ENCODE measurements at places on chromosomes 16 and 17.
A peak's percentile ranks its signal among the peaks of the same experiment; 100 is the strongest.

- DNase-seq: no peak
Measured at GRCh38 chr17:77376795-77377709, 236.3 kb downstream of the SEC14L1 start.

DNA sequence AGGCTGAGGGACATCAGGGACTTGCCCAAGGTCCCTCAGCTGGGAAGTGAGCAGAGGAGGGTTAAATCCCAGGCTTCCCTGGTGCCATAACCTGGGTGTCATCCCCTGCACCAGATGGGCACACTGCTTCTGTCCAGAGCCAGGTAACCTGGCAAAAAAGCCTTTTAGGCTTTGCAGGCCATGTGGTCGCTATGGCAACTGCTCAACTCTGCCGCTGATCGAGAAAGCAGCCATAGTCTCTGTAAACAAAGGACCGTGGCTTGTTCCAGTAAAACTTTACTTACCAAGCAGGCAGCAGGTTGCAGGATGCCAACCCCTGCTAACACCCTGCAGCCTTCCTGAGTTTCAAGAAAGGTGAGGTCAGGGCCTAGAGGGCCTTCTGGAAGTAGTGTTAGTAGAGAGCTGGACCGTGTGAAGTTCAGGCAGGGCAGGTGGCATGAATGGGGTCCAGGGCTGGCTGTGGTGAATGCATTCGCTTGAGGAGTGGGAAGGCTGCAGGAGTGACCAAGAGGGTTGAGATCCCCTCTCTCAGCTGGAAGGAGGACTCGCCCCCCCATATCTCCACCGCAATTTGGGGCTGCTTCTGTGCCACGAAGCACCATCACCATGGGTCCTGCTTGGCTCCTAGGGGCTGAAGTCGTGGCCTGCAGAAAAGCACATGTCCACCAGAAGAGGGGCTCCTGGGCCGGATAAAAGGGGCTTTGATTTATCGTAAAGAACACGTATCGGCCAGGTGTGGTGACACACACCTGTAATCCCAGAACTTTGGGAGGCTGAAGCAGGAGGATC lies 91.3 kb downstream of the SOCS1 start:
- no peak for DNase-seq

DNA sequence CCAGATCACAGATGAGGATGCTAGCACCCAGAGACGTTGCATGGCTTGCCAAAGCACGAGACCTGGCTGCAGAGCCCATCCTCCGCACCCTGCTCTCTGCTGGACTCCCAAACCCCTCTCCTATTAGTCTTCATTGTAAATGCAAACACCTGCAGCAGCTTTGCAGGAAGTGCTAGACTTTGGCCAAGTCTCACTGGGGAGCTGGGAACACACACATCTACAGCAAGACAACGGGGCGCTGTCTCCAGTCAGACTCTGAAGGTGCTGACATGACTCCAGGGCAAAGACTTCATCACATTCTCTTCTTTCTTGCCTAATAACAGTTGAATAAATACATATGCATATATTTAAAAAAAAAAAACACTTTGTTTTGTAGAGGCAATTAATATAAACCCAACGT lies 43.8 kb downstream of the CYTH1 start:
- DNase-seq: no peak

DNA sequence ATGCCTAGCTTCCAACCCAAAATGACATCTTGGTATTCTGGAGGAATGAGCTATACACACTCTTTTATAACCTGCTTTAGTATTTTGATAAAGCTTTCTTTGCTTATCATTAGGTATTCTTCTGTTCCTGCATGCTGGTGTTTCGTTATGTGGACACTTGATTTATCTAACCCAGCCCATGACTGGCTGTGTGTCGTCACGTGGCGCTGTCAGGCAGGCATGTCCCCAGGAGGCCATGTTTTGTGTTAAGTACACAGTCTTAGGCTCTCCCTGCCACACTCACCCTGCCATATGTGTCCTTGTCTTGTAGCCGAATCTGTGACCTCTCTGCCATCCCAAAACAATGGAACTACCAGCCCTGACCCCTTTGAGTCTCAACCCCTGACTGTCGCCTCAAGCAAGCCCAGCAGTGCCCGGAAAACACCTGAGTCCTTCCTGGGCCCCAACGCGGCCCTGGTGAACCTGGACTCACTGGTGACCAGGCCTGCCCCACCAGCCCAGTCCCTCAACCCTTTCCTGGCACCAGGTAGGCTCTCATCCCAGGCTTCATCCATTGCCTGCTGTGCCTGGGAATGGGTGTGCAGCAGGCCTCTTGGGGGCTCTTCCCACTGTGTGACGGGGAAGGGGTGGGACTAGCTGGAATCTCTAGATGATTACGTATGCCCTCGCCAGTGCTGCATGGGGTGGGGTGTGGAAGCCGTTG lies 30.8 kb downstream of the B9D1 start:
- no peak for DNase-seq

DNA sequence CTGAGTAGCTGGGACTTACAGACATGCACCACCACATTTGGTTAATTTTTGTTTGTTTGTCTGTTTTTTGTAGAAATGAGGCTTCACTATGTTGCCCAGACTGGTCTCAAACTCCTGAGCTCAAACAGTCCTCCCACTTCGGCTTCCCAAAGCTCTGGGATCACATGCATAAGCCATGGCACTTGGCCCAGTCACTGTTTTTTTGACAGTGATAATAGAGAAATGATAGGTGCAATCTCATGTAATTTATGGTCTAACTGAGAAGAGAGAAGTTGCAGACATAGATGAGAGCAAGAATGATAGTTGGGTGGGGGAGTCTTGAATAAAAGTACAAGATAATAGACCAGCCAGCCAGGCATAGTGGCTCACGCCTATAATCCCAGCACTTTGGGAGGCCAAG lies 89.7 kb upstream of the TNRC6A start:
- DNase-seq: no peak

DNA sequence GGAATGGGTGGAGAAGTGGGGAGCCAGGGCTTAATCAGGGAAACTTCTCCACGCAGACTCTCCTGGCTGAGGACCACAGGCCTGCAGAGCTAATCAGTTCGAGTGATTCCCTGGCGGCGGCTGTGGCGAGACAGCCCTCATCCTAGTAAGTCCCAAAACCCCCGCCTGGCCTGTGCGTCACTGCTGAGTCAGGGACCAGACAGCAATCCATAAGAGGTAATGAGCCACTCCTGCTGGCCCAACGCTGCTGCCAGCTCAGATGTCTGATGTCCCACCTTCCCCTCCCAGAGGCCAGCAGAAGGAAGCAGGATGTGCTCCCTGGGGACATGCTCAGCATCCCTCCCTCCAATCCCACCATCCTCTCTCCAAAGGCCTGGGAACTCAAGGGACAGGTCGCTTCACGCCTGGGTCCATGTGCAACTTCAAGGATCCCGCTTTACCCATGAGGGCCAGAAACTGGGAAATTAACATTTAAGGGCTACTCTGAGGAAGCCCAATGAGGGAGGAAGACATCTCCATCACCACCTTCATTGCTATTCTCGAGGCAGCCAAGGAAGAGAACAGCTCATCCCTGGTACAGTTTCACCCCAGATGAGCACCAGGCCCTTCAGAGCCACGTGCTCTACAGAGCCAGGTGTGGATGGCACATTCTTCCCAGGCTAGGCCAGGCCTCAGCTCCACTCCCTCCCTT lies 7.9 kb downstream of the ACLY start:
- DNase-seq: no peak

DNA sequence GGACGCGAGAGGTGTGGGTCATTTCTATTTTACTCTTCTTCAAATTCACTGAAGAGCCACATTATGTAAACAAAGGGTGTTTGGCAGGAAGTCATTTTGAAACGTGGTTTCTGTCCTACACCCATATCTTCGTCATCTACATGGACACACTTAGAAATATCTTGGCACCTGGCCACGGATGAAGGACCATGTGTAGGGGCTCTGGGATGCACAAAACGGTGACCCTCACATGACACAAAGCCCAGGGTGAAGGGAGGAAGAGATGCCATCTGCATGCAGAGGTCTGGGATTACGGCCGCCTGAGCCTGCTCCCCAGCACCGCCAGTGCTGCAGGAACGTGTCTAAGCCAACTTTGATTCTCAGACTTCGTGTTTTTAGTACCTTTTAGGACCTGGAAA lies 130.2 kb upstream of the CHMP6 start:
- DNase-seq: peak; percentile 64

- DNase-seq: no peak
Measured at GRCh38 chr16:23667355-23667659, 11.4 kb upstream of the PLK1 start.

DNA sequence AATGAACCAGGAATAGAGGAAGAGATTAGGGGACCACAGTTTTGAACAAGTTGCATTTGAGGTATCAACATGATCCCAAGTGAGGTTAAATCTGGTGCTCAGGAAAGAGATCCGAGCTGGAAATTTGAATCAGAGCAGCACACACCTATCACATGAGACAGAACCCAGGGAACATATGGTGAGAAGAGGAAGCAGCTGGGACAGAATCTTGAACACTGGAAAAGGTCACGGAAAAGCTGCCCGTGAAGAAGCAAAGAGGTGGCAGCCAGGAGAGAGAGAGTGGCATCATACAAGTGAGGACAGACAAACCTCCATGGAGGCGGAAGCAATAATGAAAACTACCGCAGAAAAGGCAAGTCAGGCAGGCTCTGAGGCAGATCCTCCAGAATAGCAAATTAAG lies 36.1 kb downstream of the USP31 start:
- no peak for DNase-seq

- no peak for DNase-seq
Measured at GRCh38 chr17:31654936-31655335, 204.1 kb downstream of the COPRS start.

DNA sequence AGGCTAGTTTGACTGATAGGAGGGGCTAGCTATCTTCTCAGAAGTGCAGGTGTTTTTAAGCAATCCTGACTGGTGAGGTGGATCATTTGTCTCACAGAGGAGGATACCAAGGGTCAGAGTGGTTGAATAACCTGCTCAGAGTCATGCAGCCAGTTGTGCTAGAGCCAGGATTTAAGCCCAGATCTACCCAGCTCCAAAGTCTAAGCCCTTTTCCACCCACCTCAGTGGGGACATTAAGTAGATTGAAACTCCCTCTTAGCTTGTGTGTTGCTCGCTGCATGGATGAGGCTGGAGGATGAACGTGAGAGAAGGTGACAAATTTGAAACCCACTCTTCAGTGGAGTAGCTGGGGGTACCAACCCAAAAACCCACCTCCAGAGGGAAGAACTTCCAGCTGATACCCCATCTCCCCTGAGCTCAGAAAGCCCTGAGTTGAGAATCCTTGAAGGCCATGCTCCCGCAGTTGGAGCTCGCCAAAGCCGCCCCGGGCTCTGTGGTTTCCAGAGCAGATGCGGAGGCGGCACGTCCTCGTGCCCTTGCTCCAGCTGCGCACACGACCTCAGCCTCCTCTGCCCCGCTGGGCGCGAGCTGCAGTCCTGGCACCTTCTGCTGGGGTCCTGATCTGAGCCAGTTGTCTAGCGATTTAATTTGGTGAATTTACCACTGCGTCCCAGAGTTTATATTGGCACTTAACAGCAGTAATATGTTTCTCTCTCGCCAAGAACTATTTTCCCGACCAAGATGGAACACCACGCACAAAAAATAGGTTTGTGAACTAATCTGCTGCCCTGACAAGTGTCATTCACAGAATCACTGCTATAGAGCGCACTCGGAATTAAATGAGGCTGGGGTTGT lies 159.5 kb downstream of the CCDC182 start:
- no peak for DNase-seq

DNA sequence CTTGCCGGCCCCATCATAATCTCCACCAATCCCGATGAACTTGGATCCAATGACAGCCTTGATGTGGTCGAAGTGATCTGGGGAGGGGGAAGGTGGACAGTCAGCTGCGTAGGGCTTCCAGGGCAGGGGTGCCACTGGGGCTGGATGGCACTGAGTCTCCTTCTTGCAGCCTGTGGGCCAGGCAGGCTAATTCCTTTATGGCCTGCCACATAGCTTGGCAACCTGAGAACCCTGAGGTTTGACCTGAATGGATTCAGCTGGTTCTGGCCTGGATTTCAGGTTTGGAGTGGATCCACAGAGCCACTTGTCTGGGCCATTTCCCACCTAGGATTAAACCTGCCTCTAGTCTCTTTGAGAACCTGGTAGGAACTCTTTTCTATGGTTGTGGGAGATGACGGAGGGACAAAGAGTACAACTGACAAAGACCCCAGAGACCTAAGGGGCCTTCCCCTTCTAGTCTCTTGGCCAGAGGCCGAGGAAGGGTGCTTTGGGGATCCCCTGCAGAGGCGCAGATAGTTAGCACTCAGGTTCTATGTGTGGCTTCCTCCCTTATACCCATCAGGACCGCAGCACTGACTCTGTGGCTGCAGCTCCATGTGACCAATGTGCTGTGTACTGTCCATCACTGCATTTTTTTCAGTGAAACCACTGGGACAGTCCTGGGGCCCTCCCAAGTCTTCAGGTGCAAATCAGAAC lies 9.2 kb upstream of the DPEP3 start:
- DNase-seq: no peak

DNA sequence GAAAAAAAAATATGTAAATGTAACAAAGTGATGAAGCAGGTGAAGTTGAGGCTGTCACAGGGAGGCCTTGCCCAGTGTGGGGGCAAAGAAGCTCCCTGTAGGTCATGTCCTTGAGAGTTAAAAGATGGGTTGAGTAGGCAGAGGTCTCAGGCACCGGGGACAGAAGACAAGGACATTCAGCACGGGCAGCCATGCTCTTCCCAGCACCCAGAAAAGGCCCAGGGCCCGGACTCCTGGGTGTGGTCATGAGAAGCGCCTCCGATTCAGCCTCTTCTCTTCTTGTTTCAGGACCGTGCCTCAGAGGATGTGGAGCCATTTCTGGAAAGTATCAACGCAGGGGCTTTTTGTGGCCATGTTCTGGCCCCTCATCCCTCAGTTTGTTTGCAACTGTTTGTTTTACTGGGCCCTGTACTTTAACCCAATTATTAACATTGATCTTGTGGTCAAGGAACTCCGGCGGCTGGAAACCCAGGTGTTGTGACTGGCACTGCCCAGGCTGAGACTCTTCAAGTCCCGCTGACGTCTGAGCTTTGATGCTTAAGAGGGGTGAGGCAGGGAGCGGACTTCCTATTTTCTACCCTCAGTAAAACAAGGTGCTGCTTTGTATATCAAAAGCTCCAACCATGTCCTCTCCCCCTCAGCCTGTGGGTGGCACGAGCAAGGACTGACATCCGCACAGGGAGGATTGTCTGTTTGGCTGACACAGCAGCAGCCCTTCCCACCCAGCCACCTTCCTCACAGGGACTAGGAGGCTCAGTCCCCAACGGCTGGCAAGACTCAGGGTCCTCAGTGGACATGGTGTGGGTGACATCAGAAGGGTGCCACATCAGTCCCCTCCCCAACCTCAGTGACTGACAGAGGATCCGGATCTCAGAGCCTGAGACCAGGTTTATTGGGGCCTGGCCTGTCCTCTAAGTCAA lies 26.5 kb downstream of the PLA2G10 start:
- DNase-seq: no peak

- DNase-seq: no peak
Measured at GRCh38 chr17:14670861-14671260, 370.0 kb downstream of the HS3ST3B1 start.

- no peak for DNase-seq
Measured at GRCh38 chr16:55301385-55302008, 22.5 kb upstream of the IRX6 start.

Measured in NCI-H2029 (cell line).